ENCODE measurements at places on chromosomes 3 and 15.

- DNase-seq = no peak
Observed at GRCh38 chr15:72754096-72754495, 29.5 kb downstream of the ADPGK start.

DNA sequence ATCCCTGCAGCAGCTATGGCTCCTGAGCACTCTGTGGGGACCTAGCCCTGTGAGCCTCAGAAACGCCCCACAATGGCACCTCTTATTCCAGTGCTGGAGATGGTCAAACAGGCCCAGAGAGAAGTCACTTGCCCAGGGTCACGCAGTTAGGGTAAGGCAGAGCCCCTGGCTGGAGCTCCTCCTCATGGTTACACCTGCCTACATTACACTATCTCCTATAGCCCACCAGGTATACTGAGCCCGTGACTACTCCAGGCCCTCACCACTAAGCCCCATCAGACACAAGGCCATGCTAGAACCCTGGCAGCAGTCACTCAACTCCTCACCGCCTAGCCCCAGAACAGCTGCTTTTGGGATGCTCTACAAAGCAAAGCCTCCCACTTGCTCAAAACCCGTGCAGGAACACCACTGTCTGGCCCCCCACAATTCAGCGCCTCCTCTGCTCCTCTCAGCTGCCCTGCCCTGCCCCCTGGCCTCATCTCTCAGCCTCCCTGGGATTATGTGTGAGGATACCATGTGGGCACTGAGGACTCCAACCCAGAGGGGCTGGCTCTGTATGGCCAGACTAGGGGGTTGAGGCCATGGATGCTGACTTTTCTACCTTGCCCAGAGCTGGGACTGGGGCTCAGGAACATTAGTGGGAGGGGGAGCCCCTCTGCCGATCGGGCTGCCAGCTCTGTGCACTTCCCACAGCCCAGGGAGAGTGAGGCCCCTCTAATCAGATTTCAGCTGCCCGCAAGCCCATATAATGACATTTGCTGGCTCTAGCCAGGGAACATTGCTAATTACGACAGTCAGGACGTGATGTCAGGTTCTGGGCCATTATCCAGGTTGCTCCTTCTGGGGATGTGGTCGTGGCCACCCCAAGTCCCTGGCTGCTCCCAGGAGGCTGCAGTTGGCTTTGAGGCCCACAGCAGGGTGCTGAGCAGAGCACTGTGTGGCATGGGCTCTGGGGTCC, 4.0 kb downstream of the NT5DC2 start:
- DNase-seq = no peak

DNA sequence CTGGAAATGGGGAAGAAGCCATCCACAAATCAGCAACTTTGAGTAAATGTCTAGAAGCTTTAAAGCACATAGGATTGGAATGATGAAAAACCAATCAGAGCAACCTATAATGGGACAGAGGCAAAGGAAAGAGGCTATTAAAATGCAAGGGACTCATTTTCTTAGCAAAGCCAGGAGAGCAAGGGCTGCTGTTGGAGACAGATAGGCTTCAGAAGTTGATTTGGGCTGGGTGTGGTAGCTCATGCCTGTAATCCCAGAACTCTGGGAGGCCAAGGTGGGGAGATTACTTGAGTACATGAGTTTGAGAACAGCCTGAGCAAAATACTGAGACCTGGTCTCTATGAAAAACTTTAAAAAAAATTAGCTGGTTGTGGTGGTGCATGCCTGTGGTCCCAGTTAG, 16.1 kb downstream of the ERICH6 start:
- DNase-seq = no peak

- no peak for DNase-seq
Observed at GRCh38 chr3:171279972-171280371, 180.2 kb downstream of the TNIK start.

GRCh38 chr15:63025460-63025859, 17.1 kb upstream of the TPM1 start:
- no peak for DNase-seq

GRCh38 chr3:130519754-130520153, 2.8 kb downstream of the COL6A6 start:
- DNase-seq = no peak

- no peak for DNase-seq
Observed at GRCh38 chr3:59137415-59137814, 87.6 kb upstream of the CFAP20DC start.

DNA sequence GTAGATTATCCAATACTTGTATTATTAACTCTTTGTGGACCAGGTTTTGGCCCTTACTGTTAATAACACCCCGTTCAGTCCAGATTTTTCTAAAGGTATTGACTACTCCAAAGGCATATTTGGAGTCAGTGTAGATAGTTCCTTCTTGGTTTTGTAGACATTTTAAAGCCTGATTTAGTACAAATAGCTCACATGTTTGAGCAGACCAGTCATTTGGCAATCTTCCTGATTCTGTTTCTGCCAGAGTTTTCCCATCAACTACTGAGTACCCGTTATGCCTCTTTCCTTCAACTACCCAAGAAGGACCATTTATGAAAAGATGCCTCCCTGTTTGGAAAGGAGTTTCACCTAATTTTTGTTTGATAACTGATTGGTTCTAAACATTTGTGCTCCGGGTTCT, 82.0 kb downstream of the CHCHD4 start:
- DNase-seq = no peak

GRCh38 chr3:121228971-121229370, 316.8 kb downstream of the POLQ start:
- no peak for DNase-seq

DNA sequence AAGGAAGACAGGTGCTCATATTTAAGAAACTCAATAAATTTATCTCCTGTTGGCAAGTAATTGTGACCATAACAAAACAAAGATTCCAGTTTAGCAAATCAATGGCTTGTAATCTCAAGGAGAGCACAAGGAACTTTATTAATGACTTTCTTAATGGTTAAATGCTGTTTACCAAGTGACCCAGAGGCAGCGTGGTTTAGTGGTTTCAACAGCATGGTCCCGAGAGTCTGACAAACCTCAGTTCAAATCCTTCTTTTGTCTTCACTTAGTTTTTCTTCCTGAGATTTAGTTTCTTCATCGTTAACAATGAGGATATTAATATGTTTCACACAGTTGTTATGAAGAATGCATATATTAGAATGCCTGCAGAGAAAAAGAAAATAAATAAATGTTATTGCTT, 212.6 kb downstream of the KCNMB2 start:
- DNase-seq = no peak

GRCh38 chr15:92636401-92636907, 19.1 kb downstream of the FAM174B start:
- DNase-seq = no peak

- DNase-seq = no peak
Observed at GRCh38 chr3:189625572-189625971, 5.6 kb upstream of the TP63 start.

Measured in fibroblast of skin of left biceps (primary cell).